Amygdala (tissue), 56 donors: ENCODE measurements at places on chromosomes 6 and 20.

- DNase-seq: no peak
Observed at GRCh38 chr6:126650931-126651330, 311.0 kb downstream of the CENPW start.

- no peak for DNase-seq
Observed at GRCh38 chr20:31675828-31676608, 38.3 kb downstream of the COX4I2 start.

DNA sequence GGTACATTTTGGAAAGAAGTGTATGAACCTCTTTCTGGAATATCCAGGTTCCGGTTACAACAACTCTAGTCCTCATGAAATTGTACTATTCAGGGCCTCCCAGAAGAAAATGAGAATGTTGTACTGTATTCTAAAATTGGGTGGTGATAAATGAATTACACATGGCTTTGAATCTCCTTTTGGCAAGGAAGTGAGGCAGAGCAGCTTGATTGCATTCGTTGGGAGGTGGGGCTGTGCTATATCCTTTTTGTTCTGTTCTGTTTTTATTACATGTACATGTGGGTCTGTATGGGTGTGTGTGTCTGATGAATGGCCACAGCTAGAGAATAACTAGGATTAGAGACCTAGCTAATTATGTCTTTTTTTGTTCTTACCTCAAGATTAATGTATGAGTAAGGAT lies 37.8 kb upstream of the SNRPB2 start:
- no peak for DNase-seq

GRCh38 chr6:25627001-25627400 lies 25.0 kb upstream of the SCGN start:
- no peak for DNase-seq

- DNase-seq: no peak
Observed at GRCh38 chr6:106874481-106874880, 100.0 kb downstream of the CD24 start.
